Dermis microvascular lymphatic vessel endothelial cell (primary cell): ENCODE measurements at places on chromosomes 4 and X.
A peak's percentile ranks its signal among the peaks of the same experiment; 100 is the strongest.

DNA sequence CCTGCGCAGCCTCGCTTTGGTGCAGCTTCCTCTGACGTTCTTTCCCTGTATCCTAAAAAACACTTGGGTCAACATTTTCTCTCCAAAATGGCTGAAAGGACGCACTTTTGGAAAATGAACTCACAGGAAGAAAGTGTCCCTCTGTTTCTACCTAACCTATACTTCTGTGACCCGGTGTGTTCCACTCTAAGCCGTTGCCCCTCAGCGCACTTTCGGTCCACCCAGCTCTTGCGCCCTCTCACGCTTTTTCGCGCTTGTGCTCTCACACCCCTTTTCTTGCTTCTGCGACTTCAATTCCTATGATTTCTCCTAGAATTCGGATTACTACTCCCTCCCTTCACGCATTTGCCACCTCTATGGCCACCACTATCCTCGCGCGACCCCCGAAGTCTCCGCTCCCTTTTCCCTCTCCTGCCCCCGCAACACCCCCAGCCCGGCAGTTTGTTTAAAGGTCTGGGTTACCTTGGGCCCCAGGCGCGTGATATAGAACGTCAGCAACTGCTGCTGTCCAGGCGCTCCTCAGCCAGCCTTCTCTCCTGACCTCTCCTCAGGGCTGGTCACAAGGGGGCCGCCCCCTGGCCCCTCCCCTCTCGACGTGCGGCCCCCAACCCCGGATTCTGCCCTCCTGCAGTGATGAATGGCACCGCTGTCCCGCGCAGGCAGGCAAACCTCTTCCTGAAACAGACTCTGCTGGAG lies at the start of gene USP51:
USP51 (minus strand) TSS at position 535 of the 696 bp plus-strand sequence. CDS start 909 bp downstream, outside the sequence.
- DNase-seq, result peak; percentile 43

GRCh38 chr4:10623862-10624261 lies 60.7 kb downstream of the CLNK start:
- no peak for DNase-seq

DNA sequence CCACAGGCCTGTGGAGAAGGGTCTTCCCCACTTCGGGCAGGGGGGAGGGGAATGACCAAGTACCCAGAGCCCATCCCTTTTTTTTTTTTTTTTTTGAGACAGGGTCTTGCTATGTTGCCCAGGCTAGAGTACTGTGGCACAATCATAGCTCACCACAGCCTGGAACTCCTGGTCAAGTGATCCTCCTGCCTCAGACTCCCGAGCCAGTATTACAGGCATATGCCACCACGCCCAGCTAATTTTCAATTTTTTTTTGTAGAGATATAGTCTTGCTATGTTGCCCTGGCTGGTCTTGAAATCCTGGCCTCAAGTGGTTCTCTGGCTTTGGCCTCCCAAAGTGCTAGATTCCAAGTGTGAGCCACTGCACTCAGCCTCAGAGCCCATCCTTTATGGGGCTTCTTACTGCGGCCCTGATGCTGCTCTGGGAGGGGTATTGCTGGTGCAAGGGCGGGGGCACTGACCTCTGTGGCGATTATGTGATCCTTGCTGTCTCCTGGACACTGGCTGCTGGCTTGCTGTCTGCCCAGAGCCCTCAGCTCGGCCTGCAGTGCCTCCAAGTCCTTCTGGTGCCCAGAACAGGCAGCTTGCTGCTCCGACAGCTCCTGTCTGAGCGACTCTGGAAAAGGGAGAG lies 32.9 kb downstream of the MED28 start:
- DNase-seq, result no peak

DNA sequence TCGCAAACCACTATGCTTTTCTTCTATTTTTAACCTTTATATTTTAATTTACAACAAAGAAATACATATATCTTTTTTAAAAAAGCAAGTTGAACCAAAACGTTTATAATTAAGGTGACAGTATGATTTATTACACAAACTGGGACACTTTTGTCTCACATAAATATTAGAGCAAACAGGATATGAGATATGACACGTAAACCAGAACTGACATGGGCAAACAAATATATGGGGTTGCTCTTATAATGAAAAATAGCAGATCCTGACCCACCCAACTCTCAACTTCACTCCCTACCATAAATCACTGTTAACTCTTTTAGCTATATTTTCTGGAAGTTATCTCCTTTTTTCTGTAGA lies 177.0 kb upstream of the EDNRA start:
- no peak for DNase-seq

DNA sequence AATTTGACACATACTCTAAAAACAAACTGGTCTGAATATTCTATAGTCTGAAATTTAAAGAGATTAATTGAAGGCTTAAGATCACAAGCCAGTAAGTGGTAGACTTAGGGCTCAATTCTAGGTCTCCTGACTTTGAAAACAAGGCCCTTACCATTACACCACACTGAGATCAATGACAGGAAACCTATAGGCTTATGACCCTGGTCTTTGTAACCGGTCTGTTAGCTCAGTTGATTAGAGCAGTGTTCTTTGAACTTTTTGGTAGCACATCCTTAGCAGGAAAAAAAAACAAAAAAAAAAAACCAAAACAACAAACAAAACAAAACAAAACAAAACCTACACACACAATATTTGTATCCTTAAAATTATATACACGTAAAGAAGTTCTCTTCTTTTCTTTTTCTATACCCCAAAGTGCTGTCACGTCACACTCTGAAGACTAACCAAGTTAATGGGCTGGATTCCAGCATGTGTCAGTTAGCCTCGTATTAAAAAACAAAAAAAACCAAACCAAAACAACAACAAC lies 55.4 kb downstream of the RPS6KA3 start:
- peak; percentile 6 for DNase-seq

GRCh38 chrX:74493806-74494205 lies 72.5 kb downstream of the SLC16A2 start:
- DNase-seq, result no peak

DNA sequence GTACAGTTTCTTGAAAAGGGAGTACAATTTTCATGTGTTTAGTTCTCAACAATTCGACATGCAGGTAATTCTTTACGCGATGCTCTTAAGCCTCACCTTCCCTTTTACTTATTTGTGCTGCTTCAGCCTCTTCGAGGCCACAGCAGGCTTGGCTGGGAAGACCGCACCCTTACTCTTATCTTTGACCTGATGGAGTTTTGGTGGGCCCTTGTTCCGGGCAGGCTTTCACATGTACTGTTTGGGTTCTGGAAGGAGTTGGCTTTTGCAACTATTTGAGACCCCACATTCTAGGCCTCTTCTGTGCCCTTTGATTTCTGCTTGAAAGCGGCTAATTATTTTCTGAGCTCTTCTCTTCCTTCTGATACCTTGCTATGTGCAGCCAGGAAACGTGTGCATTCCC lies 60.2 kb downstream of the FAM193A start:
- DNase-seq, result no peak

DNA sequence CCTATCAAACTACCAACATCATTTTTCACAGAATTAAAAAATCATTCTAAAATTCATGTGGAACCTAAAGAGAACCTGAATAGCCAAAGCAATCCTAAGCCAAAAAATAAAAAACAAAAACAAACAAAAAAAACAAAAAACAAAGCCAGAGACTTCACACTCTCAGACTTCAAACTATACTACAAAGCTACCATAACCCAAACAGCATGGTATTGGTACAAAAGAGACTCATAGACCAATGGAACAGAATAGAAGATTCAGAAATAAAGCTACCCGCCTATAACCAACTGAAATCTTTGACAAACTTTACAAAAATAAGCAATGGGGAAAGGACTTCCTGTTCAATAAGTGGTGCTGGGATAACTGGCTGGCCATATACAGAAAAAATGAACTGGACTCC lies 152.3 kb upstream of the SMIM31 start:
- no peak for DNase-seq

GRCh38 chr4:126916049-126916625 lies 716.6 kb upstream of the INTU start:
- DNase-seq, result no peak

DNA sequence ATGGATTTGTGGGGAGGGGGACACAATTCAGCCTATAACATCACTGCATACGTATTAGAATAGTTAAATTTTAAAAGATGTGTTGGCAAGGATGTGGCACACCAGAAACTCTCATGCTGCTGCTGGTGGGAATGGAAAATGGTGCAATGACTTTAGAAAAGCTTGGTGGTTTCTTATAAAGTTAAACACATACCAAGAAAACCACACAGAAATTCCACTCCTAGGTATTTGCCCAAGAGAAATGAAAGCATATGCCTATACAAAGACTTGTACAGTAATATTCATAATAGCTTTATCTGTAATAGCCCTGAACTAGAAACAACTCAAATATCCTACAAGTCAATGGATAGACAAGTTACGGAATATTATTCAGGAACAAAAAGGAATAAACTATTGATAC lies 71.3 kb upstream of the PDHA1 start:
- DNase-seq, result no peak
